ENCODE measurements at places on chromosomes 1 and 21.

DNA sequence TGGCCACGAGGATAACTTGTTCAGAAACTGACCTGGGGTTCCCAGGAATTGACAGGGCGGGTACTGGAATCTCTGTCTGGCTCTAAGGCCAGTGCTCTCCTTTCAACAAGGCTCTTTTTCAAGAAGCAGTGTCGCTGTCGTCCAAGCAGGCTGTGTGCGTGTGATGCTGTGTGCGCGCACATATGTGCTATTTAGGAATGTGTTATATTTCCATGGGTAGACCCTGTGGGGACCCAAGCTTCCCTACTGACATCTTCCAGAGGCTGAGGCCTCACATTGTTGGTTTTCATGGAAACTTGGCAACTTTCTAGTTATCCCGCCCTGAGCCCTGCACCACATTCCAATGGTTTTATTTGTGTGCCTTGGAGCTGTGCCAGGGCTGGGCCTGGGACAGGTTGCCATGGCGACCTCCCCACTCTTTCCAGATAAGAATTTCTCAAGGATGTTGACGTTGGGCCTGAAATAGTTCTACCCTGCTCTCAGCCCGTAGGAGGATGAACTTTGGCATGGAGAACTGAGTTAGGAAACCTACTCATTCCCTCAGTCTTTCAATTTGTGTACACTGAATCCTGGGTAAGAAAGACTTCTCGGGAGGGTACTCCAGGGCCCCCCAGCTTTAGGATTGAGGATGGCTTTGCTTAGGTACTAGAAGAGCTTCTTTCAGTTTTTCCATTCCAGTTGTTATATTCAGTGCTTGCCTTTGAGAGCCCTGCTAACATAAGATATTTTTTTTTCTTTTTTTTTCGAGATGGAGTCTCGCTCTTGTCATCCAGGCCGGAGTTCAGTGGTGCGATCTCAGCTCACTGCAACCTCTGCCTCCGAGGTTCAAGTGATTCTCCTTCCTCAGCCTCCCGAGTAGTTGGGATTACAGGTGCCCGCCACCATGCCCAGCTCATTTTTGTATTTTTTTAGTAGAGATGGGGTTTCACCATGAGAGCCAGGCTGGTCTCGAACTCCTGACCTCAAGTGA is 38.8 kb upstream of the SRSF10 start:
- peak; percentile 75 for DNase-seq

DNA sequence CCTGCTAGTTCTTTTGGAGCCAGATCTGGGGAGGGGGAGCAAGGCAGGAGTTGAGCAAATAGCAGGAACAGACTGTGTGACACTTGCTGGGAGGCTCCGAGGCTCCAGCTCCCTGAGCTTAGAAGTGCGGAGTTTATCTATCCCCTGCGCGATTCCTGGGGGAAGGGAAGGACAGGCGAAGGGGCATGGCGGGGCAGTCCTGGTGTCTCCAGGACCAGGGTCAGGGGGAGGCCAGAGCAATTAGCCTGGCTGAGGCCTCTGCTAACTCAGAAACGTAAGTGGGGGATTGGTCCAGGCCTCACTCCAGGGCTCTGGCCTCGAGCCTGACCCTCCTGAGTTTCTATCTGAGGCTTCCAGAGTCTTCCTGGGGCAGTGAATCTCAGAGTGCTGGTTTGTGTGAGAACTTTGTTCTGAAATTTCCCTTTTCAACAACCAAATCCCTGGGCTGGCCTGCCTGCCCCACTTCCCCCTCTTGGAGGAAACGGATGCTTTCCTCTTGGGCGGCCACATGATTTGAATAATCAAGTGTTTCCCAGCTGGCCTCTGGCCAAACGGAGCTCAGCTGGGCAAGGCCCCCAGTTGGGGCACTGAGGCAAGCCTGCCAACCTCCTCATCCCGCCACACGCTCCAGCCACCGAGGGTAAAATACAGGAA is 15.6 kb downstream of the ALPL start:
- DNase-seq, result peak; percentile 88

- no peak for DNase-seq
Observed at GRCh38 chr1:213613549-213613948, 374.2 kb upstream of the PROX1 start.

GRCh38 chr1:87044840-87045239 is 130.4 kb downstream of the HS2ST1 start:
- DNase-seq, result no peak

- DNase-seq, result no peak
Observed at GRCh38 chr1:19445417-19446342, 39.7 kb downstream of the CAPZB start.

DNA sequence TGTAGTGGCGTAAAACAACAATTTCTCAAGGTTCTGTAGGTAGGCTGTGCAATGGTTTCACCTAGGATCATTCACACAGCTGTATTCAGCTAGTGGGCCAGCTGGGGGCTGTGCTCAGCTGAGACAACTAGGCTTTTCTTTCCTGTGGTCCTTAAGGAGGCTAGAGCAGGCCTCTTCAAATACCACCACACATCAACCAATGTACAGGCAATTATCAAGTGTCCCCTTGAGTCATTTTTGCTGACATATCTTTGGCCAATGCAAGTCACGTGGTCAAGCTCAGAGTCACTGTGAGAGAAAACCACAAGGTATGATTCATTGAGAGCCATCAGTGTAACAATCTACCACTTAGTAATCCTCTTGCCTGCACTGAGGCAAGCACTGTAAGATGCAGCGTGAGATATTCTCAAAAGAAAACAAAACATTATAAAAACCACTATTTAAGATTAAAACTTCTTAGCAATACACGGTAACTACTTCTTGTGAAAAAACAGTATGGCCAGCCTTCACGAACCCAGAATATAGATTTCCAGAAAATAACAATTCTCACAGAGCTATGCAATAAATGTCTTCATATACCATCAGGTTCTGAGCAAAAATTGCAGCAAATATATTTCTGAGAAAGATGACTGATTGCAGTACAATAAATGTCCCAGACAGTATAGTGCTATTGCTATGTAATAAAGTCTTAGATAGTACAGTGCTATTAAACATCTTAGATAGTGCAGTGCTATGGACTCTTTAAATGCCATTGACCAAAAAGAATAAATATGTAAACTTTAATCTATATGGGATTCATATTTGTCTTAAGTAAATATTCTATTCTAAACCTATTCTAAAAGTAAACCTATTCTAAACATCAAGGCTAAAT is 55.3 kb downstream of the NME7 start:
- DNase-seq, result no peak

DNA sequence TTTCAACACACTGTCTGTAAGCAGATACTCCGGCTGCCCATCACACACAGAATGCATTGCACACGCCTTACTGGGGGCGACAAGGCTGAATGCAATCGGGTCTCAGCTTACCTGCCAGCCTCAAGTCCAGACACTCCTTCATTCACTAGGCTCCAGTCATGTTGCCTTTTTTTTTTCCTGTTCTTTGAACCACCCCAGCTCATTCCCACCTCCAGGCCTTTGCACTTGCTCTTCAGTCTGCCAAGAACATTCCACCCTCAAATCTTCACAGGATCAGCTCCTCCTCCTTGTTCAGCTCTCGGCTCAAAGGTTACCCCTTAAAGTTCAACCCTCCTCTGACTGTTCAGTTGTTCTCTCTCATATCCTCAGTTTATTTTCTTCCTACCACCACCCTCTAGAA is 181.9 kb upstream of the ESRRG start:
- no peak for DNase-seq

DNA sequence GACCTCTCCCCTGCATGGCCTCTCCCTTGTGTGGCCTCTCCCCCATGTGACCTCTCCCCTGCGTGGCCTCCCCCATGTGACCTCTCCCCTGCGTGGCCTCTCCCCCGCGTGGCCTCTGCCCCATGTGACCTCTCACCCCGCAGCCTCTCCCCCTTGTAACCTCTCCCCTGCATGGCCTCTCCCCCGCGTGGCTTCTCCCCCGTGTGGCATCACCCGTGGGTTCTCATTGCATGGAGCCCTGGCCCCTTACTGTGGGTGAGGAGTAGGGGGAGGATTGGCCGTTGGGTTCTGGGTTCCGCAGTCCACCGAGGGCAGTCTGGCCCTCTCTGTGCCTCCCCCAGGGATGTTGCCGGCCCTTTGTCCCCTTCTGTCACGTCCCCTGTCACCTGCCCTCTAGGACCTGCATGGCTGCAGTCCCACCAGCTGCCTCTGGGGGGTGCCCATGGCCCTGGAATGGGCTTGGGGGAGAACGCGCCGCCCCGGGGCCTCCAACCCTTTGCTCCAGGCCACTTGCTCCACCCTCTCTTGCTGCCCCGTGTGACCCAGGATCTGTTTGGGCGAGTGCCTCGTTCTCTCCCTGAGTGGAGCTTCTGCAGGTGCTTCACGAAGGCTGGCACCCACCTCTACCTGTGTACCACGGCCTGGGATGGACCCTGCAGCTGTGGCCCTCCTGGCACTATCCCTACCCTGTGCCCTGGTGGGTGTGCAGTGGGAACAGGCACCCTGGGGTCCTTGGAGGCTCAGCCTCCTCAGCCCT is 21.3 kb downstream of the RRP1 start:
- peak; percentile 89 for DNase-seq

- DNase-seq, result no peak
Observed at GRCh38 chr1:212366901-212367300, 47.8 kb downstream of the PACC1 start.

GRCh38 chr1:7380712-7381111 is 390.4 kb upstream of the VAMP3 start:
- no peak for DNase-seq

- DNase-seq, result no peak
Observed at GRCh38 chr1:118254001-118254400, 69.0 kb upstream of the SPAG17 start.

DNA sequence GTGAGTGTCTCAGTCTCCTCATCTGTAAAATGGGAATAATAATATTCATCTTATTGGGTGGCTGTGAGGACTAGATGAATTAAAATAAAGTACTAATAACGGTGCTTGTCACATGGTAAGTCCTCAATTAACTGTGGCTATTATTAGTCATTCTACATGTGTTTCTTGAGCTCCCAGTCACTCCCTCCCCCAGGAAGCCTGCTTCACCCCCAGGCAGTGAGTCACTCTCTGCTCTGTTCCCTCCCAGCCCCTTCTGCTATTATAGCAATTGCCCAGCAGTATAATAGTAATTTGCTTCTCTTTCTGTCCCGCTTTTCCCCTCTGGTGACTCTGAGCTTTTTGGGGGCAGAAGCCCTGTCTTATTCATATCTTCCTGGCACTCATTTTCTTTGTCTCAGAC is 102.0 kb downstream of the BEND5 start:
- DNase-seq, result no peak

DNA sequence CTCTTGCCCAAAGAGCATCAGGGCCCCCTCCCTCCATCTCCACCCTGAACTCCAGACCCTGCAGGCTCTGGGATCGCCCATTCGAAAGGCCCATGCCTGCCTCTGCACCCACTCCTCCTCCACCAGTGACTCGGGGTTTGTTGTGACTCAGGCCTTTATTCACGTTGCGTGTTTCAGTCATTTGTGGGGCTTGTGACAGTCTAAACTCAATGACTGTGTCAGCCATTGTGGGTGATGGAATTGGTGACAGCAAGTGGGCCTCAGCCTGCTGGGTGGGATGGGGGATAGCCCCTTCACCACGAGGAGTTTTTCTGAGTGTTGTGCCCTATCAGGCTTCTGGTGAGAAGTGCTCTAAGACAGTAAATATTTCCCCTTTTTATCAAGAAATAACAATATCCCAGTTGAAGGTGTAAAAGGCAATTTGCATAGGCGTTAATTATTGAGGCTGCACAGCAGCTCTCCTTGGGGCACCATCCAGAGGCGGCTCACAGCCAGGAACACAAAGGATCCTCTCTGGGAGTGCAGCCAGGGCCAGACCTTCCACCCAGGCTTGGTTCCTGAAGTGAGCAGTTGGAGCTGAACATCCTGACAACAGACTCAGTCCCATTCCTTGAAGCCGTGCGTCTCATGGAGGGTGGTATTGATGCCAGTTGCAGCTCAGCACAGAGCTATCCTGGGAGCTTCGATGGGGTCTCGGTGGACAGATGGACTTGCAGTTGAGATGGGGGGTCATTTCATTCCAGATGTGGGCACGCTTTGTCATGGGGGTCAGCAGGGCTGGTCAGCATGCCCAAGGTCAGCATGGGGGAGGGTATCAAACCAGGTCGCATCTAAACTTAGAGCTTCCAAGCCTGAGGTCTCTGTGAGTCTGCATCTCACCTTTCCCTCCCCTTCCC is 135.6 kb upstream of the CACNA1E start:
- no peak for DNase-seq

DNA sequence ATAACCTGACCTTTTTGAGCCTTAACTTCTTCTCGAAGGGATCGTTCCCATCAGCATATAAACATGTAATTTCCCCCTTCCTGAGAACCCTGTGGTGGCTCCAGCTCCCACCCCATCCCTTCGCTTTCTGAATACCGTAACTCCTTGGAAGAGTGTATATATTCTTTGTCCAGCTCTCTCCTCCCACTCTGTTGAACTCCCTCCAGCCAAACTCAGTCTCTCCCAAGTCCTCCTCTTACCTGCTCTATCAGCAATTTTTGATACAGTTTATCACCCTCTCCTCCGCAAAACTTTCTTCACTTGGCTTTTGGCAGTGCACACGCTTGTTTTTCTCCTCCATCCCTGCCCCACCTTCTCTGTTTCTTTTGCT is 109.9 kb upstream of the SLC25A33 start:
- peak; percentile 17 for DNase-seq

GRCh38 chr1:223500560-223501425 is 107.6 kb downstream of the CCDC185 start:
- DNase-seq, result peak; percentile 36

DNA sequence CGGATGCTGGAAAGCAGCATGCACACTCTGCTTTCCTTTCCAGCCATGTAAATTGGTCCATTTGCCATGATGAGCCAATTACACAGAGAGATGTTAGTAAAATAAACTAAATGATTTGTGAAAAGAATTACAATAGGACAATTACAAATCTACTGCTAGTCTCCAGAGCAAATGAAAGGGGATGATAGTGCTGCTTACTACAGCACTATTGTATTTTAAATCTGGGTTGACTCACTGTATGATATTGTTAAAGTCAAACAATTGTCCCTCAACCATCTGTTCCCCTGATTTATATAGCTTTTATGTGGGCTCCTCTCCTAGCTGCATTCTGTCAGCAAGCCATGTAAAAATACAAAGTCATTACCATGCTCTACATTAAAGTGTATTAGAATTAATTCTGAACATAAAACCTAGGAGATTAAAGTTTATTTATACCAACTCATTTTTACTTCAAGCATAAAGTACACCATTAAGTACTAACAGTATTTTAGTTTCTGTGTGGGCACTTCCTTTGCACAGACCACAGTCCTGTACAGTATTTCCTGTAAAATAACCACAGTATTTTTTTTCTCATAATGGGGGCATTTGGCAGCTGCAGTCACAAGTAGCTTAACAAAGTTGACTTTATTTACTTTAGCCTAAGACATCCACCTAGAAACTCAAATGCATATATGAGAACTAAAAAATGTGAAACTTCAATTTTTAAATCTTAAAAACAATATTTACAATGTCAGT is 135.8 kb downstream of the VAV3 start:
- DNase-seq, result no peak

DNA sequence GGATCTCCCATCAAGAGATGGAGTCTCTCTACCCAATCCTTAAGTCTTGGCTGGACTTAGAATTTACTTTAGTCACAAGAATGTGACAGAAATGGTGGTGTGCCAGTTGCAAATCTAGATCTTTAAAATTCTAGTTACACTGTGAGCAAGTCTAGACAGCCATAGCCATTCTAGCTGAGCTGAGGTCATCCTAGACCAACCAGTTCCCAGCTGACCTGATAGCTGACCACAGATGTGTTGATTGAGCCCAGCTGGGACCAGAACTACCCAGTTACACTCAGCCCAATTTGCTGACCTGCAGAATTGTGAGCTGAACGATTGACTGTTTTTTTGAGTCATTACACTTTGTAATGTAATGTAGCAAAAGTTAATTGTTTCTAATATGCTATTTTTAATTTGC is 251.8 kb downstream of the ADGRL2 start:
- DNase-seq, result no peak

All from posterior cingulate gyrus (tissue), 11 donors.